RWPE1 (cell line): ENCODE measurements at places on chromosomes 12 and 14.

DNA sequence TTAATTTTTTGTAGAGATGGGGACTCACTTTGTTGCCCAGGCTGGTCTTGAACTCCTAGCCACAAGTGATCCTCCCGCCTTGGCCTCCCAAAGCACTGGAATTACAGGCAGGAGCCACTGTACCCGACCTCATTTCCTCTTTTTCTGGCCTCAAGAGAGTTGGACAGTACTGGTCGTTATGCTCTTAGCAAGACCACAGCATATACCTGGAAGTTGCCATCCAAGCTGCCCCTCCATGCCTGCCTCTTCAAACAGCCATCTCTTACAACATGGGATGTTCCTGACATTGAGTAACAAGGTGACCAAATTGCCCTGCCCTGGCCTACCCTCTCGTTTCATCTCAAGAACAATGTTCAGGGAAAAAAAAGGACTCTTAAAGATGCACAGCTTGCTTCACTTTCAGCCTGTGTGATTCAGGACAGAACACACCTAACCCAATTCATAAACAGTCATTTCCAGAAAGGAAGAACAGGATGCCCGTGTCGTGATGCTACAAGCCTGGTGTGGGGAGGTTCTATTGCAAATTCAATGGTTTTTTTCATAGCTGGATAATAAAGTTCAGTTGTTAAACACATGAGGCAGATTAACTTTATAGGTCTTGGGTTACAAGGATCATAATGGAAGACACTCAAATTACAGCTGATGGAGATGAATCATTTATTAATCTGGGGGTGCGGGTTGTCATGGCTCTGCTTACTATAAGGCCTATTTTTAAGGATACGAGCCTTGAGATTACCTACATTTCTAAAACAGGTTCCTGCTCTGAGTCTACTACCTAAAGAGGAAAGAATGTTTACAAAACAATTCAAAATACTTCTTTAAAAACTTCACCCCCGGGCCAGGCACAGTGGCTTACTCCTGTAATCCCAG lies 11.9 kb downstream of the GLTP start:
- peak; percentile 12 for DNase-seq

DNA sequence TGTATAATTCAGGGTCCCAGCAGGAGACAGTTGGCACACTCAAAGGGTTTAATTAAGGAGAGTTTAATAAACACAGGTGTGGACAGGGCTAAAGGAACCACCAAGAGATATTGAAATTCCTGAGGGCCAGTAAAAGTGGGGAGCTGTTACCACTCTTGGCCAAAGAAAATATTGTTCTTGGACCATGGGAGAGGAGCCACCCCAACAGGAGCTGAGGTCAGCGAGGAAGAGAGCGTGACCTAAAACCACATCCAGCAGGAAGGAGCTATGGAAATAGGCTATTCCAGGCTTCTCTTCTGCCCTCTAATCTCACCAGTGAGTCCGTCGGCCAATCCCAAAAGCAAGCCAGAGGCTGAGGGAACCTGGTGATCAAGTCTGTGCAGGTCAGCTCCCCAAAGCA lies 390.8 kb downstream of the MED13L start:
- no peak for DNase-seq

GRCh38 chr14:54487771-54488170 lies 1.0 kb downstream of the GMFB start:
- peak; percentile 64 for DNase-seq

DNA sequence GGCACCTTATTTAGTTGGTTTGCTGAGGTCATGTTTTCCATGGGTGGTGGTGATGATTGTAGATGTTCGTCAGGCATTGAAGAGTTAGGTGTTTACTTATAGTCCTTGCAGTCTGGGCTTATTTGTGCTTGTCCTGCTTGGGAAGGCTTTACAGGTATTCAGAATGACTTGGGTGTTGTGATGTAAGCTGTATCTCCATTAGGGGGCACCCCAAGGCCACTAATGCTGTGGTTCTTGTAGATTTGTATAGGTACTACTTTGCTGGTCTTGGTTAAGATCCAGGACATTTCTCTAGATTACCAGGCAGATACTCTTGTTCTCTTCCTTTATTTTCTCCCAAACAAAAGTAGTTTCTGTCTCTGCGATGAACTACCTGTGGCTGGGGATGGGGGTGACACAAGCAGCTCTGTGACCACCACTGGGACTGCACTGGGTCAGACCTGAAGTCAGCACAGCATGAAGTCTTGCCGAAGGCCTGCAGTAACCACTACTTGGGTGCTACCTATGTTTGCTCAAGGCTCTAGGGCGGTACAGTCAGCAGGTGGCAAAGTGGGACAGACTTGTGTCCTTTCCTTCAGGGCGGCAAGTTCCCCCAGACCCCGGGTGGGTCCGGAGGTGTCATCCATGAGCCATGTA lies 35.8 kb upstream of the FBXO33 start:
- DNase-seq, result no peak

GRCh38 chr12:104827587-104827986 lies 130.5 kb downstream of the SLC41A2 start:
- no peak for DNase-seq

GRCh38 chr12:944211-944610 lies 5.3 kb downstream of the RAD52 start:
- no peak for DNase-seq

GRCh38 chr14:99078426-99078825 lies 193.6 kb downstream of the BCL11B start:
- no peak for DNase-seq

GRCh38 chr12:65171073-65171472 lies 1.7 kb downstream of the LEMD3 start:
- no peak for DNase-seq

- DNase-seq, result no peak
These were observed 128.8 kb upstream of the OR4E1 start for GRCh38 chr14:21802441-21802840.

DNA sequence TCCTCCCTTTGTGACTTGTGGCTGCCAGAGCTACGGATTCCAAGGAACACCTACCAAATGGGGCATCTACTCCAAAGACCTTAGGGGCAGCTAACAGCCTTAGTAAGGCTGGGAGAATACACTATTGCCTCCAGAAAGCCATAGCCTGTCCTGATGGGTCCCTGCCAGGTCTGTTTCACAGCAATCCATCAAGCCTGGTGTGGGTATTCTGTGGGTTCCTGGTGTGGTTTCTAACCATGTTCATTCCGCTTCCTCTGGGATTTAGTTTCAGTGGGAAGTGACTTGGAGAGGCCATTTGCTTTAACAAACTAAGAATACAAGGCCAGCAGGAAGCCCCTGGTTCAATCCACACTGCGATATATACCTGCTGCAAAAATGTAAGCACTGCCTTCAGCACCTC lies 220.5 kb downstream of the FOXN3 start:
- no peak for DNase-seq

- DNase-seq, result peak; percentile 52
These were observed 3.0 kb upstream of the IFI27L2 start for GRCh38 chr14:94132285-94132887.

- DNase-seq, result no peak
These were observed 48.0 kb upstream of the GPR68 start for GRCh38 chr14:91292491-91292890.

- DNase-seq, result no peak
These were observed 53.3 kb downstream of the PITPNM2 start for GRCh38 chr12:123097561-123098084.

DNA sequence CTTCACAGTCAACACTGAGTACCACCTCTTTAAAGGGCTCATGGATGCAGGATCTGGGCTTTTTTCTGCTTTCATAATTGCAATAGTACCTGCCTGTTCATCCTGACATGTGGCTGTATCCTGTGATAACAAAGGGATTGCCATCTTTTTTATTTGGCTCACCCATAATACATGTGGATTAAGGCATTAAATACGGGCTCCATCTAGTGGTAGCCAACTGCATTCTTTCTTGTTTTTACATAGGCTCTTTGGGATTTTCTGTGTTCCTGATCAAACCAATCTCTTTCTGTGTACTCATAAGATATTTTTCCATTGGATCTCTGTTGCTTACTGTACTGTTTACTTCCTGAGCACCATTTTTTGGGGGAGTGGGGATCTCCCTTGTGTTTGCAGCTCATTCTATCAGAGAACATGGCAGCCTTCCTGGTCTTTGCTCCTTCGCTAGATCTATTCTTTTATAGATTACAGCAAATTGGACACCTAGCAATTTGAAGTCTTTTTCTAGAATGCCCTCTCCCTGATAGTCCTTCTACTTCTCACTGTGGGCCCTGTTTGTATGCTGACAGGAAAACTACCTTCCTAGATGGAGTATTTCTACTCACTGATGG lies 723.4 kb upstream of the MDGA2 start:
- DNase-seq, result peak; percentile 51

DNA sequence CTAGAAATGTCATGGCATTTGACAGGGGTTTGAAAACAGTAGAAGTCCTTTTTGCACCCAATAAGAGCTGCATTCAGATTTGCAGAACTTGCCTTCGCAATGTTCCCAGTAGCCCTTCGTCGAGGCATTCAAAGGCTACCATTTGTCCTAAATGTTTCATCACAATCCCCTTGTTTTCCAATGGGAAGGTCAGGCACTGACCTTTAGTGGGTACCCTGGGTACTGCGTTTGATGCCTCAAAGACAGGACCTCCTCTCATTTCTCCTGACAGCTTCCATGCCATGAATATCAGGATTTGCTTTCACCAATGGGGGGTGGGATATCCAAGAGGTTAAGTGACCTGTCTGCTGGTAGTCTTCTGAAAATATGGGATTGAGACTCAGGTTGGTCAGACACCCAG lies 1063.1 kb downstream of the BCL11B start:
- no peak for DNase-seq

- no peak for DNase-seq
These were observed 354.4 kb downstream of the MED13L start for GRCh38 chr12:115922952-115923564.

GRCh38 chr12:88153959-88154358 lies 11.9 kb downstream of the TMTC3 start:
- peak; percentile 6 for DNase-seq

GRCh38 chr12:72535212-72535990 lies 263.2 kb downstream of the TRHDE start:
- DNase-seq, result no peak

DNA sequence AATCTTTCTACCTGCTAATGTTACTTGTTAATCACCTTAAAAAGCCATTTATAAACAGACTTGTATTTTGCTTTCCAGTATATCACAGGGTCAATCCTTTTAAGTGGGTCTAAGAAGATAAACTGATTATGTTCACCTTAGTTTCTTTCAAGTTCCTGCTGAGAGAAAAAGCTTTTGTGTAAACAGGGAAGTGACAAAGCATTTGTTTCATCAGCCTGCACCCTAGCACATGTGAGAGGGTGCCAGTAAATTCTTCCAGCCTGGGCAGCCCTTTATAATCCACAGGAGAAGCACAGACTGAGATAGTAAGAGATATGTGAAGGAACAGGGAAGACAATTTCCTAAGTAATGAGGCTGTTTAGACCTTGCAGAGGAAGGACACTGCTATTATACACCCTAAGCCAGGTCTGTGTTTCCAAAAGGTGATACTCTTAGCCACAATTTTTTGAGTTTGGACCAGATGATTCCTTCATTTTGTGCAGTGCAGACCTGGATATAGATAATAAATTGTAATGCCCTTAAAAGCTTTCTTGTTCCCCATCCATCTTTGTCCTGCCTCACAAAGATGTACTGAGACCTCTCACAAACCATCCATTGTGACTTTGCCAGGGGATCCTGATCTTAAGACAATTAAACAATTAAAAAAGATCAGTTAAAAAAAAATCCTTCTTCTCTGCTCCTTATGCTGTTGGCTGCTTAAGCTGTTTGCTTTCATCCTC lies 150.7 kb downstream of the KTN1 start:
- DNase-seq, result no peak

GRCh38 chr12:27766587-27766986 lies 13.4 kb upstream of the KLHL42 start:
- DNase-seq, result no peak

GRCh38 chr12:17344649-17345048 lies 738.7 kb upstream of the LMO3 start:
- no peak for DNase-seq

DNA sequence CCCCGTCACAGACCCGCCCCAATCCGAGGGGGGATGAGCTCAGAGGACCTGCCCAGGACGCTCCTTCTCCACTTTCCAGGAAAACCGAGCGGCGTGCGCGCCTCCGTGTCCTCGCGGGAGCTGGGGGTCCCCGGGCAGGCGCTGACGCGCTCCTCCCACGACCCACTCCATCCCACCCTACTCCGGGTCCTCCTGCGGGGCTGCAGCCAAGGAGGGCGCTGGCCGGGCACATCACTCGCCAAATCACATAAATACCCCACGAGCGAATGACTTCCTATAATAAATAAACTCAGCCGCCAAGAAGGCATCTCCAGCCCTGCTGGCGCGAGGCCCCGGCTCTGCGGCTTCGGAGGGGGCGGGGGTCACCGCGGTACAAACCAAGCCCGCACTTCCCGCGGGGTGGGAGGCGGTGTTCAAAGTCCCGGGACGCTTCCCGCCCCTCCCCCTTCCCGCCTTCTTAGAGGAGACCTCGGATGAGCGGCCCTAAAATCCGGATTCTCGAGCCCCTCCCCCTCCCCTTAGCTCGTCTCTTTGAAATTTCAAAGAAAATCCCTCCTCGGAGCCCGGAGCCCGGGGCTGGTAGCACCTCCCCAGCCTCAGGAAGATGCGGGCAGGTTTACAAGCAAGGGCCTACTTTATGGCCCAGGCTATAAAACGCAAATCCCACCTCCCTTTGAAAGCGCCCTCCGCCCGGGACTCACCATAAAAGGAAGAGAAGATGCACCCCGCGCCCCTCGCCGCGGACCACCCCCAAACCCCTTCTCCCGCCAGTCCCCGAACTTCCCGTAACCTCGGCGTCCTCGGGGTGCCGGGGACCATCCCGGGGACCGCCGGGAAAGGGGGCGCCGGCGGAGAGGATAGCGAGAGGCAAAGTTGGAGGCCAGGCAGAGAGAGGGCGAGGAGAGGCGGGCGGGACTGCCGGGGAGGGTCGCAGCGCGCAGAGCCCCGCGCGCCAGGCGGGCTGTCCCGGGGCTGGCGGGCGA lies 712 bp upstream of the FZD10 start:
- DNase-seq, result no peak
